ENCODE measurements at places on chromosomes 4 and X.

DNA sequence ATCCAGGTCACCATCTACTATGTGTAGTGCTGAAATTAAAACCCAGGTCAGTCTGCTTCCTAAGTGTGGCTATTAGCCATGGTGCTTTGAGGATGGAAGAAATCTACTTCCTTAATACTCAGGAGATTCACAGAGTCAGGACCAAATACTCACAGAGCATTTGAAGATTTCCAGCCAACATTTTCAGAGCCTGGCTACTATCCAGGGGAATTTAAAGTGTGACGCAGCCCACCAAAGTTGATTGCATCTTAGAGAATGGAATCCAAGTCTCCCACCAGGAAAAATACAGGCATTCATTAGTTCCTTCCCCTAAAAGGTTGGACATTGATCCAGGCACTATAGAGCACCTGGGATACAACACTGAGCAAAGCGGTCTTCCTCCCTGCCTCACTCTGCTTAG lies 83.8 kb downstream of the HS3ST1 start:
- no peak for DNase-seq

DNA sequence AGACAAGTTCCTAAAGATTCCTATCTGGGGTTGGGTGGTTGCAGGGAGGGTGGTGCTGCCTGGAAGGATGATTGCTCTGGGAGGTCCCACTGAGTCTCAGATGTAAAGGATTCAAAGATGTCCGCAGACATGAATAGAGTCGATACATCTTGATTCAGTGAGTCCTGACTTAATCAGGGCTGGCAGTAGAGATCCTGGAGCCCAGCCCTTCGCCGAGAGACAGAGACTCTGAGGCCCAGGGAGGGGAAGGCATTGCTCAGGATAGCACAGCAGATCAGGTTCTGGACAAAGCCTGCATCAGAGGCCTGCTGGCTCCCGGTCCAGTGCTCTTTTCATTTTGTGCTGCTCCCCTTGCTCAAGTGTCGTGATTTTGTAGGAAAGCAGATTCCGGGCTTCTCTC lies 21.7 kb downstream of the PJA1 start:
- DNase-seq = no peak

DNA sequence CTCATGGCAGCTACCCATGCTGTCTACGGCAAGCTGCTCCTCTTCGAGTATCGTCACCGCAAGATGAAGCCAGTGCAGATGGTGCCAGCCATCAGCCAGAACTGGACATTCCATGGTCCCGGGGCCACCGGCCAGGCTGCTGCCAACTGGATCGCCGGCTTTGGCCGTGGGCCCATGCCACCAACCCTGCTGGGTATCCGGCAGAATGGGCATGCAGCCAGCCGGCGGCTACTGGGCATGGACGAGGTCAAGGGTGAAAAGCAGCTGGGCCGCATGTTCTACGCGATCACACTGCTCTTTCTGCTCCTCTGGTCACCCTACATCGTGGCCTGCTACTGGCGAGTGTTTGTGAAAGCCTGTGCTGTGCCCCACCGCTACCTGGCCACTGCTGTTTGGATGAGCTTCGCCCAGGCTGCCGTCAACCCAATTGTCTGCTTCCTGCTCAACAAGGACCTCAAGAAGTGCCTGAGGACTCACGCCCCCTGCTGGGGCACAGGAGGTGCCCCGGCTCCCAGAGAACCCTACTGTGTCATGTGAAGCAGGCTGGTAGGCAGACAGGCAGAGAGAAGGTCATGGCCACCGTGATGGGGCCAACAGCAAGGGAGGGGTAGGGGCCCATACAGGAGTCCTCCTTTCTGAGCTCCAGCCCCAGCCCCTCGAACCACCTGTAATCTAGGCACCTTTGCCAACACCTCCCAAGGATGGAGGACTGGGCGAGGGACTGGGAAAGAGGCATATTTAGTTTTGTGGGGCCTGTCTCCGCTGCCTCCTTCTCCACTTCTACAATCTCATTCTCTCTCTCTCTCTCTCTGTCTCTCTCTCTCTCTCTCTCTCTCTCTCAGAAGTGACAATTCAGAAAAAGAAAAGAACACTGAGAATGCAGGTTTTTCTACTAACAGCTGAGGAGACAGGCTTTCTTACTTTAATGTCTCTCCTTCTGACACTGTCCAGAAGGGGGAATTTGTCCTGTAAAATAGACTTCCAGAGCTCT lies 4.7 kb upstream of the TSPYL2 start:
- DNase-seq = no peak

DNA sequence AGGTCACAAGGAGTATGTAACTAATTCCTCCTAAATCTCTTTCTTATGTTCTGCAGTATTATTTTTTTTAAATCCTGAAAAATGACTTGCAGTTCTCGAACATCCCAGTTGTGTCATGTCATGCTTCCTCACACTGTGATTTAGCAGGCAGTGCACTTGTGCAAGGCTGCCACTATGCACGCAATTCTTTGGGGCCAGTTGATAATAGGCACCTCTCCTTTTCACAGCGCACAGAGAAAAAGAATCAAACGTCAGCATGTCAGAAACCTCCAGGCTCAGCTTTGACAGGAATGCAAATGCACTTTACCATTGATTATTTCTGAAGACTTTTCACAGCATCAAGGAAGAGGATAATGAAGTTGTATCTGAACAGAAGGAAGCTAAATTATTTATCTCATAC lies 62.9 kb downstream of the FGF13 start:
- DNase-seq = no peak

- DNase-seq = no peak
Measured at GRCh38 chrX:102837847-102838246, 99.2 kb upstream of the RAB40AL start.

DNA sequence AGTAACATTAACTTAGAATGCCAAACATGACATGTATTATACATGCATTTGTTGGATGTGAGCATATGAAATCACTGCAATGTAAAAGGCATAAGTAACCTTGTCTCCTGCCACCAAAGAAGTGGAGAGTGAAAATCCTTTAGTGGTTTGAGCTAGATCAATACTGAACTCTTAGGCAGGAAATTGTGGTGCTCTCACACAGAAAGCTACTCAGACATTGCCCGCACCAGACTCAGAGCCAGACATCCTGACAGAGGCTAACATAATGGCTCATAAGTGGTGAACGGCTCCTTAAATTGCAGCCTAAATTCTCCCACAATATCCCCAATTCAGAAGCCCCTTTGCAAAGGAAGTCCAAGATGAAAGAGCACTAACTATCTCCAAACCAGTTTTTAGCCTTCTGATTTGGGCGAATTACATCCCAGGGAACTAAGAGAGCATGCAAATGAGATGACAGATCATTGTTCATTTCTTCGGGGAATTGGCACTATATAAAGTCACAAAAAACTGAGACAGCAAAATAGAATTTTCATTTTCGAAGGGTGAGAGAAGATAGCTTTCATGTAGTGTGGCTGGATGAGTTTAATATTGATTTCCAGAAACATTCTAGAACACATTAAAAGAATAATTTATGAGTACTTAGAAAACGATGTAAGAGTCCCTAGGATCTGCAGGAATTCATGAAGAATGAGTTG lies 233.6 kb upstream of the RPS6KA3 start:
- DNase-seq = no peak

- no peak for DNase-seq
Measured at GRCh38 chrX:29257521-29257920, 670.3 kb downstream of the IL1RAPL1 start.

DNA sequence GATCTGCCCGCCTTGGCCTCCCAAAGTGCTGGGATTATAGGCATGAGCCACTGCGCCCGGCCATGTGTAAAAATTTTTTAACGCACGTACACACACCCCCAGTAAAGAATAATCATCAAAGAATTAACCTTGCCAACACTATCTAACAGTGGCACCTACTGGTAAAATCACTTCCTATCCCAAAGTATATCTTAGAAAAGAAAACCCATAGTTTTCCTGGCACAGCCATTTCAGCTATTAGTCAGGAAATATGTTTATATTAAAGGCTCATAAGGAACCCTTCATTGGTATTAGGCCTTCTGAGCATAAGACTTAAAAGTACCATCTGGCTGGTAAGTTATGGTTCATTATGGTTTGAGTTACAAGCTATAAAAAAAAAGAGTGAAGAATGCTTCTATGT lies 14.1 kb downstream of the S100G start:
- DNase-seq = no peak

GRCh38 chr4:24511371-24512063 lies 72.8 kb downstream of the DHX15 start:
- peak; percentile 43 for DNase-seq

- DNase-seq = no peak
Measured at GRCh38 chr4:24396988-24397387, 187.4 kb downstream of the DHX15 start.

GRCh38 chr4:94798808-94799207 lies 41.1 kb downstream of the BMPR1B start:
- DNase-seq = no peak

GRCh38 chr4:44118971-44119680 lies 329.5 kb downstream of the KCTD8 start:
- no peak for DNase-seq

- DNase-seq = no peak
Measured at GRCh38 chr4:14308229-14308651, 680.7 kb upstream of the BOD1L1 start.

DNA sequence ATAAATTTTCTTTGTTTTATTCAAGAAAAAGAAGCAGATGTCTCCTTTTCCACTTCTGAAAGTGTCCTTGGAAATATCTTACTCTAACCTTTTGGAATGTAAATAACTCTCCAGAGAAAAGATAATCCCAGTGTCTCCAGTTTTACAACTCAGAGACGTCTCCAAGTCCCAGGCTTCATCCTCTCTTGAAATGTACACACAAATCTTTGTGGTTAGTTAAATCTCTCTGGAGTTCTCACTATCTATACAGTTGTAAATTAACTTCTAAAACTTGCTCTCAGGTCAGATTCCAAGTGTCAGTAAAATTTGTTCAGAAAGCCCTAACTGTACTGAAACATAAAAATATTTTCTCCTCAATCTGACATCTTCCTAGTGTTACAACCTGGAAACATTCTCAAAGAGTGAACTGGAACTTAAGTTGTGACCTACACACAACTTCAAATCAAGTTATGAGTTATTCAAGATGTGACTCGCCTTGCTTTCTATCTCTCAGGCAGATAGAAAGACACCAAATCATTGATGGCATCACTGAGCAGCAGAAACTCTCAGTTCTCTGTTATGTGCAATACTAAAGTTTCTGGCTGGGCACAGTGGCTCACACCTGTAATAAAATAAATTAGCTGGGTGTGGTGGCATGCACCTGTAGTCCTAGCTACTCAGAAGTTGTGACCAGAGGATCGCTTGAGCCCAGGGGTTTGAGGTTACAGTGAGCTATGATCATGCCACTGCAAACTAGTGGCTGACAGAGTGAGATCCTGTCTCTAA lies 284.2 kb downstream of the RCHY1 start:
- no peak for DNase-seq

DNA sequence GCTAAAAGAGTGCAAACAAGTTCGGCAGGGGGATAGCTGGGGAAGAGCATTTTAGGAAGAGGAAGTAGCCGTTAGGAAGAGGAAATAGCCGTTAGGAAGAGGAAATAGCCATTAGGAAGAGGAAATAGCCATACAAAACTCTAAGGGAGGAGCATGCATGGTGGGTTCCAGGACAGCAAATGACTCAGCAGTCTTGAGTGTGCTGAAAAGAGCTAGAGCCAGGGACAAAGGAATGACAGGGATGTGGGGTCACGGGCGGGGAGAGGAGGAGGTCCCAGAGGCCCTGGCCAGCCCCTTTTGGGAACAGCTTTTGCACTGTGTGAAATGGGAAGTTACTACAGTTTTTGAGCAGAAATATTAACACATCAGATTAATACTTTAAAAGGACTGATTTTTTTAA lies 882.6 kb downstream of the TRIML1 start:
- no peak for DNase-seq

GRCh38 chr4:15376594-15376993 lies 51.2 kb upstream of the C1QTNF7 start:
- no peak for DNase-seq

DNA sequence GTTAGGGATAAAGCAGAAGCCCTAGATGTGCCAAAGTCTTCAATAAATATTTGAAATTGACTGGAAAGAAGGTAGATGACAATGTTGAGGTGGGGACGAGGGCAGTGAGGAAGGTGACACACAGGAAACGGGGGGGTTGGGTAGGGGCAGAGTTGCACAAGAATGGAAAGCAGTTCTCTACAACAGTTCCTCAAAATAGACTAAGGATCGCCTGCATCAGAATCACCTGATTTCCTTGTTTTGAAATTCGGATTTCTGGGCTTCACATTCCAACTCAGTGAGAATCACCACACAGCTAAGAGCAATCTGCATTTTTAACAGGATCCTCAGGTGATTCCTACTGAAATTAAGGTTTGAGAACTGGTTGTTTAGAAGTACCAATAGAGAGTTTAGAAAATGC lies 70.6 kb downstream of the ARFIP1 start:
- peak; percentile 5 for DNase-seq

DNA sequence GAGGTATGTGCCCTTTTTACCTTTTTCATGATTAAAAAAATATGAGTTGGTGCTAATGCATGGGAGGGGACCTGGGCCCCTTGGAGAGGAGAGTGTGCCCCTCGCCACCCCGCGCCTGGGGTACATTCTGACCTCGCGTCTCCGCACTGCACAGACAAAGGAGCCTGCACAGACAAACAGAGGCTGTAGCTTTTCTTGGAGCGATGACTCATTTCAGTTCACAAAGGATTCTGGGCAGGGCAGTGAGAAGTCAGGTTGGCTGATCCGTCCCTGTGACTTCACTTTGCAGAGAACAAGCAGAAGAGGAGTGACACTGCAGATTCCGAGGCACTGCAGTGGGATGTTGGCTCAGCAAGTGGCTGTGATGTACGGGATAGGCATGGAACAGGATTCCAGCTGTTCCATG lies 82.9 kb downstream of the STOX2 start:
- peak; percentile 89 for DNase-seq

DNA sequence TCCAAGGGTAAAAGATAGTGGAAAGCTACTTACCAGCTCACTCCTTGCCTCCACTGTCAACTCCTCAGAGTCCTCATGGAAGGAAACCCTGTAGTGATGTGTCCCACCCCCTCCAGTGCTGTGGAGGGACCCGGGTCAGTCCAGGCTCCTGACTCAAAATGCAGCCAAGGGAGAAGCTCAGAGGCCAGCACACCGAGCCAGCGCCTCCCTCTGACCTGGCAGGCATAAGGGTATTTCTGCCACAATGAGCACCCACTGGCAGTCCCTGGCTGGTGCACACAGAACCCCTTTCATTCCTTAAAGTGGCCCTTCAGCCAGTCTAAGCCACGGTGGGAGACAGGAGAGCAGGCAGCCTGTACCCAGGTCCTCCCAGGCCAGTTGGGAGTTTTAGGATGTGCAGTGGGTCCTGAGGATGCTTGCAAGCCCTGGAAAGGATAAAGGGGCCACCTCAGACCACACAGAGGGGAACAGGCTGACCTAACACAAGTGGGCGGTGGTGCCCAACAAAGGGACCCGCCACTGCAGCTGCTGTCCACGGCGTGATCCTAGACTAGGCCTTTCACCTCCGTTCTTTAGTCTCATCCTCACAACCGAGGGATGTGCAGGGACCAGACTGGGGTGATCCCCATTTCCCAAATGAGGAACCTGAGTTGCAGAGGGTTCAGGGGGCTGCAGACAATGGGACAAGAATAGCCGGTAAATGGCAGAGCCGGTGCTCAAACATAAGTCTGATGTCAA lies 5.7 kb downstream of the JAKMIP1 start:
- DNase-seq = peak; percentile 68

- DNase-seq = no peak
Measured at GRCh38 chr4:140150636-140150885, 3.4 kb downstream of the MAML3 start.

Measured in Ammon's horn (tissue), 1 donor.